ENCODE measurements at places on chromosomes 13 and 19. TPM values are rescaled to one million over a fixed set of nuclear protein-coding genes. Genes with fewer than 3 reads are reported as not detected.

The CBARP gene
- total RNA-seq = 3.1 TPM

The SSC5D gene
- 0.74 TPM for total RNA-seq

The PEAK3 gene
- not detected for total RNA-seq

The CLEC17A gene
- total RNA-seq = not detected

The ADPRHL1 gene
- total RNA-seq = 2.6 TPM

The CYP4F3 gene
- total RNA-seq = not detected

The TLE6 gene
- 0.20 TPM for total RNA-seq
